ENCODE measurements at places on chromosomes 13 and 19.

DNA sequence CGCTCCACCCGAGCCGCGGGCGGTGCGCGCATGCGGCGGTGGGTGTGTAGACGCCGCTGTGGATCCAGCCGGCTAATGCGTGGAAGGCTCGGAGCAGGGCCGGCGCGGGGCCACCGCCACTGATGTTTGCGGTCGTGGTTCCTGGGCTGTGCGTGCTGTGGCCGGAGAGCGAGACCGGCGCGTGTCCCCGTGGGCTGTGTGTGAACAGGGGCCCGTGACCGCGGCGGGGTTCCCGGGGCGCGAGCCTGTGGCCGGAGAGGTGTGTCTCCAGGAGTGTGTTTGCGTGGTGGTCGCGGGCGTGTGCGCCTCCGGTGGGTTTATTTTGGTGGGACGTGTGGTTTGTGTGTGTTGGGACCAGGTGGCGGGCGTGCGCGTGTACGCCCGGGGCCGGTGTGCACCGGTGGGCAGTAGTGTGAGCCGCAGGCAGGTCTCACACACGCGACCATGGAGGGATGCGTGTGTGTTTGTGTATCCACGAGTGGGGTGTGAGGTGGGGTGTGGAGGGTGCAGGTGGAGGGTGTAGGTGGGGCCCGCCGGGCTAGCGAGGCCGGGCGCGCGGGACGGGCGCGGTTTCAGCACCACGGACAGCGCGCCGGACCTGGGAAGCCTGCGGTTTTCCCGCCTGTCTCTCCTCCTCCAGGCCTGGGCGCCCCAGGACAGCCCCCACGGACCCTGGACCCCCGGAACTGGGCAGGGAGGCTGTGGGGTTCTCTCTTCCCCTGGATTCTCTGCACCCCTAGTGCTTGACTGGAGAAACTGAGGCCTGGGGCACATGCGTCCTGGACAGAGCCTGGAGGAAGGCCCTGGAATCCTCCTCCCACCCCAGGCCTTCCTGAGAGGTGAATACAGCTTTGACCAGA lies 1.6 kb downstream of the HCN2 start:
- no peak for DNase-seq

- DNase-seq, result no peak
Measured at GRCh38 chr19:2720777-2721569, at the start of gene DIRAS1. Gene DIRAS1, minus strand, starts transcription at chr19:2721372. Its CDS starts 3,566 bp downstream, at chr19:2717806.

DNA sequence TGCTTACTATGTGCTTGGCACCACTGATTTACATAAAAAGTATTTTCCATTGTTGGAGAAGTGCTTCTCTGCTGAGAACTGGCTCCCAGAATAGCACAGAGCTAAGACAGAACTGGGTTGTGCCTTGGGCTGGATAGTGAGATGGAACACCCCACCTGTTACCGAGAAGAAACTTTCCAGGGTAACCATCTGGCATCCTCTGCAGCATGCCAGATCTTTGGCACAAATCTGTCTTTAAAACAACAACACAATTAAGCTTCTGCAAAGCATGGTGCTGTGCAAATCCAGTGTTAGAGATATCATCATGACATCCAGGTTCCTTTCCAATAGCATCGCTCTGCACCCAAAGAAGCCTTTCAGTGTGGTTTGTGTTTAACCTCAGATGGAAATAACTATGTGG lies 202.5 kb upstream of the RFC3 start:
- no peak for DNase-seq

DNA sequence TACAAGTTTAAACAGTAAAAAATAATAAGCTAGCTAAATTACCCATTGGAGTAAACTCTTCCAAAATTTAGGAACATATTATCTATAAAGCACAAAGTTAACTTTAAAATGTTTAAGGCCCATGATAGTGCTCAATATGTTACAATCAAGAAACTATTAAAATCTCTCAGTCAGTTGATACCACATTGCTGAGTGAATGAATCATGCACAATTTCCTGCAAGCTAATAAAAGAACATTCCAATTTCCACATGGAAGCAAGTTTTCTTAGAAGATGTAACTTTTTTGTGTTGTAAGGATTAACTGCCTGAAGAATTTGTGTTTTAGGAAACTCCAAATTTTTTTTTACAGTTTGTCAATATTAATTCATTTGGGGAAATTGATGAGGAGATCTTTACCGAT lies 666.6 kb downstream of the SLITRK1 start:
- no peak for DNase-seq

DNA sequence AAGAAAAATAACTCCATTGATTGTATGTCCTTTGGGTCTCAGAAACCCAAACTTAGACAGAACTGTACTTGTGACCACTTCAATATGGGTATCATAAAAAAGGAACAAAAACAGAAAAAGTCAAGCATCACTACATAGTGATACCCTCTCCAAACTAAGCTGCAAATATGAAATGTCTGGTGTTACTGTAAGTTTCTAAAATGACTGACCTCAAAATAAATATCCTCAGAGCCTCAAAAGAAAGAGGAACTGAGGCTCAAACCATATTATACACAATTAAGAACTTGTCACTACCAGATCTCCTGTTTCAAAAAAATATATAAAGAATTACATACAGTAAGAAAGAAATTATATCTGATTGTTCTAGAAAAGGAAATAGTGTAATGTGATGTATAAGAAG lies 787.9 kb upstream of the KLHL1 start:
- no peak for DNase-seq

GRCh38 chr13:39457274-39457673 lies 145.7 kb downstream of the LHFPL6 start:
- no peak for DNase-seq
